ENCODE measurements at places on chromosomes 5 and 9.

- no peaks in the 10 kb centered on the region for H3K4me1 ChIP-seq
- H3K27me3 ChIP-seq, result peaks cover 12% of the 10 kb centered on the region
Observed at GRCh38 chr5:74497706-74498105, 142.8 kb downstream of the ENC1 start.

DNA sequence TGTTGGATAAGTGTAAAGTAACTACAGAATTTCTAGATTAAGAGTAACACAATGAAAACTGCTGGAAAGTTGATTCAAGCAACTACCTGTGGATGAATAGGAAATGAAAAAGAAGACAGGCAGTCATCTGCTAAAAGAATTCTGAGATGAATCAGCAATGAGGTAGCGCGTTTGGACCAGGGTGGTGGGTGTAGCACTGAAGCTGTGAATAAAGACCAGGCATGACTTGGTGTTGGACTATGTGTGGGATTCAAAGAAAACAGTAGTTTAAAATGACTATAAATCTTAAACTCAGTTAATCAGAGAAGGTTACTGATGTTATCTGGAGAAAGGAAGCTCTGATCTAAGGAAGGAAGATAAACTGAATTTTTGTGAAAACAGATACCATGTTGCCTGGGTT lies 159.8 kb downstream of the FBN2 start:
- no peak for DNase-seq
- H3K4me1 ChIP-seq, result no peaks in the 10 kb centered on the region
- no peaks in the 10 kb centered on the region for H3K27me3 ChIP-seq
- no peak overlapping the region for H3K4me3 ChIP-seq

- no peak for DNase-seq
- H3K27ac ChIP-seq, result no peak overlapping the region
- H3K36me3 ChIP-seq, result peaks cover 1% of the 10 kb centered on the region
- H3K27me3 ChIP-seq, result peaks cover 9% of the 10 kb centered on the region
- H3K4me3 ChIP-seq, result no peak overlapping the region
Observed at GRCh38 chr5:113164021-113164420, 187.4 kb downstream of the DCP2 start.

DNA sequence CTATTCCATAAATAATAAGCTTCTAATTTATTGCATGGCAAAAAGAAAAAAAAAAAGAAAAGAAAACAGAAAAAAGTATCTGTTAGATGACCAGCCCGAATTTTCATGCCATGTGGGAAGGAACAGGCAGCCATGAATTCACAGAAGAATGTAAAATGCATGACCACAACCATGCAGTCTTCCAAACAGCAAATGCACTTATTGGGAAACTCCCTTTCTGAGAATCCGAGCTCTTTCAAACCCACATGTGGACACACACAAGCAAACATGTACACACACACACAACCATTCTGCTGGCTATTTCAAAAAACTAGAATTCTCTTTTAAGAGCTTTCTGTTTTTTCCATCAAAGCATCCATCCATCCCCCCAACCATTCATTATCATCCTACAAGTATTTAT lies 236.1 kb downstream of the DNAH5 start:
- DNase-seq, result no peak
- no peak overlapping the region for H3K4me3 ChIP-seq
- no peaks in the 10 kb centered on the region for H3K4me1 ChIP-seq

DNA sequence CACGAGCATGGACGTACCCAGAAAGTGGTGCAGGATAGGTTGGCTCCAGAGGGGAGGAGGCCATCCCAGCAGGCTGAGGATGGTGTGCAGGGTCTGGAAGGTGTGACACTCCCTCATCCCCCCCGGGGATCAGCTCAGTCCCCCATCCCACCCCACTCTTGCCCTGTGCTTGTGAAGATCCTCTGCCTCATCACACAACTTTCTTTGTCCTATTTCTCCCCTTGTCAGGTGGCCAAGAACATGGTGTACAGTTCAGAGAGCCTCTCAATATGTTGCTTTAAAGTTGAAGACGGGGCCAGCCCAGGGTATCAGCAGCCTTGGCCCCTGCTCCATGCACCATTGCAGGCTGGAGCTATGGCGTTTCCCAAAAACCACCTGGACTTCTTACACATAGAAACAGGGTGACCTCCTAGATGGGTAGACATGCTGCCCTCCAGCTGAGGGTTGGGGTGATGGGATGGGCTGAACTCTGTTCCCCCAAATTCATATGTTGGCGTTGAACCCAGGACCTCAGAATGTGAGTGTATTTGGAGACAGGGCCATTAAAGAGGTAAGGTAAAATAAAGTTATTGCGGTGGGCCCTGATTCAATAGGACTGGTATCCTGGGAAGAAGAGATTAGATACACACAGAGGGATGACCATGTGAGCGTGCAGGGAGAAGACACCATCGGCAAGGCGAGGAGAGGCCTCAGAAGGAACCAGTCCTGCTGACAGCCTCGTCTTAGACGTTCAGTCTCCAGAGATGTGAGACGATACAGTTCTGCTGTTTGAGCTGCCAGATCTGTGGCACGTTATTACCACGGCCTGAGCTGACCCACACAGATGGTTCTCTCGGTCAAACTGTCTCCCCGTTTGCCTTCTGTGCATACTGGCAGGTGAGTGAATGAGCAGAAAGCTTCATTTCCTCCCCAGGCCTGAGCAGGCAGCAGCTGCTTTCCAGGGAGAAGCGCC lies 272.5 kb downstream of the GADD45G start:
- no peak overlapping the region for H3K27ac ChIP-seq
- peak; percentile 19 for DNase-seq
- H3K27me3 ChIP-seq, result peaks cover 1% of the 10 kb centered on the region

GRCh38 chr5:180910735-180911134 lies 11.8 kb downstream of the BTNL8 start:
- peaks cover under 1% of the 10 kb centered on the region for H3K27me3 ChIP-seq
- H3K36me3 ChIP-seq, result no peaks in the 10 kb centered on the region
- H3K4me3 ChIP-seq, result no peak overlapping the region

- no peak overlapping the region for H3K27ac ChIP-seq
- no peak for DNase-seq
- no peaks in the 10 kb centered on the region for H3K36me3 ChIP-seq
- H3K4me1 ChIP-seq, result peaks cover 3% of the 10 kb centered on the region
Observed at GRCh38 chr5:177983763-177984583, 12.1 kb downstream of the PROP1 start.

GRCh38 chr9:35254237-35254636 lies 92.4 kb downstream of the UNC13B start:
- no peak overlapping the region for H3K27ac ChIP-seq
- no peaks in the 10 kb centered on the region for H3K36me3 ChIP-seq
- peaks cover 3% of the 10 kb centered on the region for H3K27me3 ChIP-seq
- no peak overlapping the region for H3K4me3 ChIP-seq
- H3K4me1 ChIP-seq, result no peaks in the 10 kb centered on the region

DNA sequence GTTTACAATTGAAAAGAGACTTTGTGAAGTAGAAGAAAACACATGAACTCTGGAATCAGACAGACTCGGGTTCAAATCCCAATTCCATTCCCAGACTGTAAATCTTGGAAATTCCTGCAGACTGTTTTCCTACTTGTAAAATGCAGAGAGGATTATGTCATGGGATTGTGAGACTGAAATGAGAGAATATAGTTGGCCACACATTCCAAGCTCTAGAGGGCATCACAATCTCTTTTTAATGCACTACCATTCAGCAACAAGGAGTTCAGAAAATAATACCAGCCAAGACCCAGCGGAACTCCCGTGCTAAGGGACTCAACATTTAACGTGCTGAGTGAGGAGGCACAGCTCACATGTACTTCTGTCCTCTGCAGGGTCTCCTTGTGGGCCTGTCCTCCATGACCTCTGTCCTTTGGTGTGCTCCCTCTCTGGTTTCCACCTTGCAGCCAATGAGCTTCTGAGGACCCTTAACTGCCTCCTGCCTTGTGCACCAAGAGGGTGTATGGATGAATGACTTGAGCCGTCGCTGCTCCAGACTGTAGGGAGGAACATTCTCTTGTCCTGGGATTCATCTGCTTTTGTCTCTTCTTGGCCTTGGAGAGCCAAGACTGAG lies 263.5 kb downstream of the NTRK2 start:
- H3K4me3 ChIP-seq, result no peak overlapping the region
- DNase-seq, result no peak
- H3K27me3 ChIP-seq, result peaks cover 4% of the 10 kb centered on the region
- no peaks in the 10 kb centered on the region for H3K4me1 ChIP-seq
- H3K27ac ChIP-seq, result no peak overlapping the region
- H3K36me3 ChIP-seq, result no peaks in the 10 kb centered on the region

GRCh38 chr9:107584186-107584585 lies 94.6 kb upstream of the KLF4 start:
- H3K27me3 ChIP-seq, result peaks cover 6% of the 10 kb centered on the region
- H3K4me1 ChIP-seq, result no peaks in the 10 kb centered on the region
- no peak for DNase-seq
- H3K36me3 ChIP-seq, result no peaks in the 10 kb centered on the region

DNA sequence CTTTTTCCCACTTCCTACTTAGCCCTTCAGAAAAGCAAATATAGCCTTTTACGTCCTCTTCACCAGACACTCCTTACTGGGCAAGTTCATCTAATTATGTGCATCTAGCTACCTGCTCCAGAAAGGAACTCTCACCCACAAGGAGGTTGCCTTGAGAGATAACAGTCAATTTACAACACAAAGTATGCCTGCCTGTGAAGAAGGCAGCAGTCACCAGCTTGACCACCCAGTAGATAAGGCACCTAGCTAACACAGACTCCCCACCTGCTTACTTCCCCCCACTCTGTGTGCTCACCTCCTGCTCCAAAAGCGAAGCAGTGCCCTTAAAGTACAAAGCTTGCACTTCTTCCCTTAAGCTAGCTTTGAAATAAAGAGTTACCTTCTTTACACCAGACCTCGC lies 111.7 kb upstream of the MRPS30 start:
- H3K27ac ChIP-seq, result no peak overlapping the region
- H3K27me3 ChIP-seq, result no peaks in the 10 kb centered on the region
- DNase-seq, result no peak
- no peaks in the 10 kb centered on the region for H3K4me1 ChIP-seq

DNA sequence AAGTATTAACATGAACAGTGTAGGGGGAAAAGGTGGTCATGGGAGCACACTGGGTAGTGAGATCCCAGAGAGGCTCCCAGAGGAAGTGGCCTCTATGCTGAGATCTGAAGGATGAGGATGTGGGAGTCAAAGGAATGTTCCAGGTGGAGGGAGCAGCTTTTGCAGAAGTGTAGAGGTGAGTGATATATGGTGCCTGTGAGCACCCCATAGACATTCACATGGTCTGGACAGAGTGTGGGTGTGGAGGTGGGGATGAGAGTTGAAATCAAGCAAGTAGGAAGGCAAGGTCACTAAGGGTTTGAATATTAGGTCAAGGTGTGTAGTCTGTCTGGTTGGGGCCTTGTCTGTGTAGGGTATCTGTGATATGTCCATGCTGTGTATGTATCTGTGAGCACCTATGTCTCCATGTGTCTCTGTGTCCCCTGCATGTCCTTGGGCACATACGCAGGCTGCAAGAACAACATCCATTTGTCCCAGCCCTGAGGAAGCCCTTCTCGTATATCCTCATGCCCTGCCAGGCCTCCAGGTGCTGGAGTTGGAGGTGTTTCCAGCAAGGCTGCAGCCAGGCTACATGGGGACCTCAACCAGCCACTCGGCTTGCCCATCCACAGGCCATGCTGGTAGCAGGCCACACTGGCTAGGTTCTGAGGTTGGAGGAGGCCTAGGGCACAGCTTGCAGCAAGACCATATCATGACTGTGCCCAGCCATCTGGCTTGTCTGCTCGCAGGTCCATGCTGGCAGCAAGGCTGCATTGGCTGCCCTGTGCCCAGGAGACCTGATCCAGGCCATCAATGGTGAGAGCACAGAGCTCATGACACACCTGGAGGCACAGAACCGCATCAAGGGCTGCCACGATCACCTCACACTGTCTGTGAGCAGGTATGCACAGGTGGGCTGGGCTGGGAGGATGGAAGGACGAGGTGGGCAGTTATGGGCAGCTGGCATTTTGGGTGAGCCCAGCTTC lies 4.7 kb downstream of the PDLIM4 start:
- H3K36me3 ChIP-seq, result no peaks in the 10 kb centered on the region
- peaks cover 2% of the 10 kb centered on the region for H3K27me3 ChIP-seq
- peaks cover 10% of the 10 kb centered on the region for H3K4me1 ChIP-seq
- no peak overlapping the region for H3K27ac ChIP-seq
- no peak for DNase-seq

DNA sequence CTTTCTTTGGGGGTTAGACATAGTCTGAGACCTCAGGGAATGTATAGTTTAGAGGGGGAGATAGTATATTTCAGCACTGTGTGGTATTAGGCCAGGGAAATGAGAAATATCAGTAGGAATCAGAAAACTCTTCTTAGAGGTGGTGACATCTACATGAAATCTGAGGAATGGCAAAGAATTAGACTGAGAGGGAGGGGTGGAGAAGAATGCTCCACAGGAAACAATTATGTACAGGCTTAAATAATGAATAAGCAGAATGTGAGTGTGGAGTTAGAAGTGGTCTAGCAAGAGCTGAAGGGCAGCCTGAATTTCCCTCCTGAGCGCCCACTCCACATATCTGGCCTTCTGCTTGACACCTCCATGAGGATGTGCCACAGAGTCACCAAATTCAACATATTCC lies 3.6 kb upstream of the MACIR start:
- peaks cover 2% of the 10 kb centered on the region for H3K4me1 ChIP-seq
- no peak overlapping the region for H3K27ac ChIP-seq
- H3K36me3 ChIP-seq, result no peaks in the 10 kb centered on the region
- DNase-seq, result no peak

GRCh38 chr5:172364773-172365172 lies 81.2 kb upstream of the UBTD2 start:
- no peak overlapping the region for H3K4me3 ChIP-seq
- no peaks in the 10 kb centered on the region for H3K36me3 ChIP-seq
- peaks cover 2% of the 10 kb centered on the region for H3K27me3 ChIP-seq
- DNase-seq, result no peak

- no peak for DNase-seq
- no peaks in the 10 kb centered on the region for H3K27me3 ChIP-seq
- H3K36me3 ChIP-seq, result peaks cover 3% of the 10 kb centered on the region
- peak overlapping the region; percentile 88 for H3K4me3 ChIP-seq
- peaks cover 19% of the 10 kb centered on the region for H3K4me1 ChIP-seq
Observed at GRCh38 chr9:129027685-129028191, 393 bp downstream of the SH3GLB2 start.

- H3K27ac ChIP-seq, result no peak overlapping the region
- H3K27me3 ChIP-seq, result no peaks in the 10 kb centered on the region
- H3K36me3 ChIP-seq, result no peaks in the 10 kb centered on the region
- no peak overlapping the region for H3K4me3 ChIP-seq
- no peak for DNase-seq
Observed at GRCh38 chr5:4164167-4164566, 568.5 kb downstream of the IRX1 start.

DNA sequence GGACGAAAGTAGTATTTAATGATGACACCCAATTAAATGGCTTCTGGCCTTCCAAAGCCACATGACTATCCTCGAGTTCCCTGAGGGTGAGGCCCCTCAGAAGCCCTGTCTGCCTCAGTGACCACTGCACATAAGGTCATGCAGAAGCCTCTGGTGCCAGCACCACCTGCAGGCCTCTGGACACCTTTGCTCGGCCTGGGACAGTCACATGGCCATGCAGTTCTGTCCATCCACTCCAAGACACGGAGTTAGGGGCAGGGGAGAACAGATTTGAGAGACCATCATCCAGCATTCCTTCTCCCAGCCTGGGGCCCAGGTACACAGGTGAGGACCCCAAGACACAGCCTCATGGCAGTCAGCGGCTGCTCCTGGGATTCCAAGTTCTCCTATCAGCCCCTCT lies 145.0 kb downstream of the ROR2 start:
- DNase-seq, result no peak
- H3K4me3 ChIP-seq, result no peak overlapping the region
- H3K27ac ChIP-seq, result no peak overlapping the region
- no peaks in the 10 kb centered on the region for H3K4me1 ChIP-seq

Data from activated naive CD8-positive, alpha-beta T cell treated with anti-CD3 and anti-CD28 coated beads, Interleukin-2, amount 10 ng/mL, durations not matched to agents 7 days and 5 days (primary cell).